Neural progenitor cell (in vitro differentiated cells): ENCODE measurements at places on chromosomes 4 and X.

GRCh38 chr4:187811591-187811990 is 184.0 kb upstream of the ZFP42 start:
- DNase-seq, result no peak

DNA sequence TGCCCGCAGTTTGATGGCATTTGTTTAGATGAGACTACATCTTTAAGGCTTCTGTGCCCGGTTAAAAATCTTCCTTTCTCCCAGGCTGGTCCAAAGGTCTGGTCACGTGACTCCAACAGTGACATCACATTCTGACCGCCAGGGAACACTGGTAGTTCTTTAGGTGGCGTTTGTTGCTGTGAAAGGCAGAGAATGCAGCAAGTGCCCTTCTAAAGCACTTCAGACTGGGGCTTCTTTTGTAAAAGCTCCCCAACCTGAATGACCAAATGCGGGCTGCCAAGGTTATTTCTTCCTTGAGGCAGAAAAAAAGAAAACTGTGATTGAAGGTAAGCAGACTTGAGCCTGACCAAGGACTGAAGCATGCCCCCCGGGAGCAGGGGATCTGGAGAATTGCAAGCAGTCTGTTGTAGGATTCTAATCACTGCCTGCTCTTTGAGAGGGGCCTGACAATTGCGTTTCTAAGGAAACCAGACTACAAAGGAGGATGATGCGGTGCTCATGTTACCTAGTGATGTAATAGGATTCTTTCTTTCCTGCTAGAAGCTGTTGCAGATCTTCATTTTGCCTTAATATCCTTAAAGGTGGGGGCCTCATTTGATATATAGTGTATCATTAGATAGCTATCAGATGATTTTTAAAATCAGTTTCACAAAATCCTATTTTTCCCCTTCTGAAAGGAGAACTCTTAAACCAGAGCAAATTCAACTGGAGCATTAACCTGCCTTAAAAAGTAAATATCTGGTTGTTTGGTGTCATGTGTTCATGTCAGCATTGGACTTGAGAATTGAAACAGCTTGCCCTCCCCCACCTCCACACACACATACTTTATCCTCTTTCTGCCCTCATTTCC is 133.1 kb downstream of the AKAP4 start:
- DNase-seq, result peak; percentile 80

DNA sequence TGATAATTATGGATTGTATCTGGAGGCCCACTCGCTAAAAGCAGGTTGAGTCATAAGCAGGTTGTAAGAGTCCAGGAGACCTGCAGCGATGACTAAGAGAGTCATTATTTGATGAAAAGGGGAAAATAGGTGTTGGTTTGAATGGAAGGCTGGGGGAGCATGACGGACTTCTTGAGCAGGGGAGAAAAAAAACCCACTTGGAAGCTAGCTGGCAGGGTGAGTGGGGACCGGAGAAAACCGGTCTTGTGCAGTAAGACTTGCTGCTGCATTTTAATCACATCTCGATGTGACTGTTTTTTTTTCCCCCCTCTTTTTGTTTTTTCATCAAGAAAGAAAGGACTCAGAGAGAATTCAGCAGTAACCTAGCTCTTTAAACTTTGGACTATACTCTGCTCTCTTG is 90.0 kb downstream of the IGSF1 start:
- DNase-seq, result no peak

DNA sequence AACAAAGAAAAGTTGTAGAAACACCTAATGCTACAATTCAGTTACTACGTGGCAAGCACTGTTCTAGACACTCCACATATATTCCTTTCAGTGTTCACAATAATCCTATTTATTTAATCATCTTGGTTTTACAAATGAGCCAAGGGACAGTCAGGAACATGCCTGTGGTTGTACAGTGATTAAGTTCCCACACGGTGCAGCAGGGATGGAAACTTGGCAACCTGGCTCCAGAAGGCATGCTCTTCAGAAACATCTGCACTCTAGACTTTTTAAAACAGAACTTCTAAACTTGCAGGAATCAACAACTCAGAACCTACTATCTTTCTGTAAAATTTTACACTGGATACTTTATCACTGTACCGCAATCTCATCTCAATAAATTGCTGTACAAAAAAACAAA is 32.1 kb downstream of the TAPT1 start:
- no peak for DNase-seq

DNA sequence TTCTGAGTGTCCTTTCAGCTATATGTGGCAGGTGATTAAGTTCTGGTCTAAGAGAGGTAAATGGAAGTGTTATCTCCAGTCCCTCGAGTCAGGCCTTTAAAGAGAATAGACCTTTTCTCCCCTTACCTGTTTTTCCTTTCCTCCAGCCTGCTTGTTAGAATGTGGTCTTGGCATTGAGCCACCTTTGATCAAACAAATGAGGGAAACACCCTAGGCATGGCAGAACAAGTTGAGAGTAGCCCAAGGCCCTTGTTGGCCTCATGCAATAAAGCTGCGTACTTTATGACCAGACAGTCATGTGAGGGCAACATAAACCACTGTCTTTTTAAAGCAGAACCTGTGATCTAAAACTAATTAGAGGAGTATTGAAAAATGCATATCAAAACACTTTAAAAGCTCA is 13.2 kb upstream of the IL13RA2 start:
- DNase-seq, result no peak

DNA sequence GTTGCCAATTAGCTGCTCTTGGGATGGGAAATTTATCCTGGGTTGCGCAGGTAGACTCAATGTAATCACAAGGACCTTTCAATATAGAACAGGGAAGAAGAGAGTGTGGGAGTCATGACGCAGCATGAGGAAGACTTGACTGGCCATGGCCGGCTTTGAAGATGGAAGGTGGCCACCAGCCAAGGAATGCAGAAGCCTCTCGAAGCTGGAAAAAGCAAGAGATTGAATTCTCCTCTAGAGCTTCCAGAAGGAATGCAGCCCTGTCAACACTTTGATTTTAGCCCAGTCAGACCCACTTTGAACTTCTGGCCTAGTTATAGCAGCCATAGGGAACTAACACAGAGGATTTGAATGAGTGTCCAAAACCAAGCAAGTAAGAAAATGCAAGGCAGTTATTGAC is 14.7 kb upstream of the SH3KBP1 start:
- DNase-seq, result no peak

DNA sequence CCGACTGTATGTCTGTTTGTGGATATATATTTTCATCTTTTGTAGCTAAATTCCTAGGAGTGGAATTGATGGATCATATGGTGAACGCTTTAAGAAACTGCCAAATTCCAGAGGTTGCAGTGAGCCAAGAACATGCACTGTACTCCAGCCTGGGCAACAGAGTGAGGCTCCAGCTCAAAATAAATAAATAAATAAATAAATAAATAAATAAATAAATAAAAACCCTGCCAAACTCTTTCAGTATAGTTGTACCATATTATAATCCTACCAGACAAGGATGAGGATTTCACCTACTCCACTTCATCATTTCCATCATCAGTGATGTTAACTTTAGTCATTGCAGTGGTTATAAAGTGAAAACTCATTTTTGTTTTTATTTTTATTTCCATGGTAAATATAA is 325.1 kb upstream of the ANXA10 start:
- no peak for DNase-seq

- DNase-seq, result no peak
These were observed 111.7 kb downstream of the TENM3 start for GRCh38 chr4:182354867-182355266.

- no peak for DNase-seq
These were observed 328.4 kb downstream of the DHRSX start for GRCh38 chrX:2172359-2172758.

GRCh38 chr4:32624943-32625603 is 1904.9 kb downstream of the PCDH7 start:
- no peak for DNase-seq

DNA sequence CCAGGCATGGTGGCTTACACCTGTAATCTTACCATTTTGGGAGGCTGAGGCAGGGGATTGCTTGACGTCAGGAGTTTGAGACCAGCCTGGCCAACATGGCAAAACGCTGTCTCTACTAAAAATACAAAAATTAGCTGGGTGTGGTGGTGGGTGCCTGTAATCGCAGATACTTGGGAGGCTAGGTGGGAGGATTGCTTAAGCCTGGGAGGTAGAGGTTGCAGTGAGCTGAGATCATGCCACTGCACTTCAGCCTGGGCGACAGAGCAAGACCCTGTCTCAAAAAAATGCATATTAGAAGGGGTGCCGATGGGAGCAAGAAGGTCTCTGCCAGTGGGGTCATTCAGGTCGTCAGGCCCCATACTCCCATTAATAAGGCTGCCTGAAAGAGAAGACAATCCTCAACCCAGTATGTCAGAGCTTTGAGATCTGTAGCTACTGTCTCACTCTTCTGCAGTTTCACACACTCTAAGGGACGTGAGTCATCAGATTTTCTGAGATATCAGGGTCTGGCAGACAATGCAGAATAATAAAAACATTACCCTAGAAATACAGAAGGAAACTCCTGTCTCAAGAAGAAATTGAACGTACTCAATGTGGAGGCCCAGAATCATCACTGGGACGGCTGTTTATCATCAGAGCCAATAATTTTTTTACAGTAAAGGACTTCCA is 176.7 kb upstream of the FAT1 start:
- DNase-seq, result no peak

DNA sequence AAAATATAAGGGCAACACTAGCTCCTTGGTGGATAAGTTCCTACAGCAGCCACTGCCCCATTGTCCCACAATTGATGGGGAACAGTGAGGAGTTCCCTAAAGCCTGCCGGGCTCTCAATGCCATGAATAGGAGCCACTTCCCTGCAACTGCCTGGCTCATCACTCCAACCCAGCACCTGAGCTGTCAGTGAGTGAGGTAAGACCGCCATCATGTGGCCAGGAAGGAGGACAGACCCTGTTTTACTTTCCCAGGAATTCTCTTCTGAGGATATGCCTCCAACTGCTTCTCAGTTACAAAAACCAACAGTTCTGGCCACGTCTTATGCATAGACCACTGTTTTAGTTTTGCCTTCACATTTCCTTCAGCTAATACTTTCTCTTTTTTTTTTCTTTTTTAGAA is 45.5 kb downstream of the SRPX start:
- DNase-seq, result peak; percentile 69

- no peak for DNase-seq
These were observed 280.8 kb upstream of the NOCT start for GRCh38 chr4:138734746-138735145.

DNA sequence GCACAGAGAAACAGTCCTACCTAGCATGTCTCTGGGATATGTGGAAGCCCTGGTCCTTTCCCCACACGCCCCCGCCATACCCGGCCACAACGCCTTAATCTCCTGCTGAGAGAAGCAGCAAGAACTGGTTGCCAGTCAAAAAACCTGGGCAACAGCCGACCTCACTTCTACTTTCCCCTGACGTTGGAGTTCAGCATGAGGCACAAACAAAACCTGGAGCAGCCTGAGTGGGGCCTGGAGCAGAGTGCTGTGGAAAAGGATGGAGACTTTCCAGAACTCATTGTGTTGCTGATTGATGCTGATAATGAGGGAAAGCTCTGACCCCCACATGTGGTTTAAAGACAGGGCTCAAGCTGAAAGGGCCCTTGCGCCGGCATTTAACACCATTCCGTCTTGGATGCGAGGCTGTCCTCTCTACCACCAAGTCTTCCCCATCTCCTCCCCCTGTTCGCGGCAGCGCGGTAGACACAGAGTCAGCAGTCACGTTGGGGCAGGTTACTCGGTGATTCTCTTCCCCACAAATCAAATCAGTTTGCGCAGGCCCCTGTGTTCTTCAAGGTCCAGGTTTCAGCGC is 666 bp downstream of the CCDC158 start:
- DNase-seq, result no peak

DNA sequence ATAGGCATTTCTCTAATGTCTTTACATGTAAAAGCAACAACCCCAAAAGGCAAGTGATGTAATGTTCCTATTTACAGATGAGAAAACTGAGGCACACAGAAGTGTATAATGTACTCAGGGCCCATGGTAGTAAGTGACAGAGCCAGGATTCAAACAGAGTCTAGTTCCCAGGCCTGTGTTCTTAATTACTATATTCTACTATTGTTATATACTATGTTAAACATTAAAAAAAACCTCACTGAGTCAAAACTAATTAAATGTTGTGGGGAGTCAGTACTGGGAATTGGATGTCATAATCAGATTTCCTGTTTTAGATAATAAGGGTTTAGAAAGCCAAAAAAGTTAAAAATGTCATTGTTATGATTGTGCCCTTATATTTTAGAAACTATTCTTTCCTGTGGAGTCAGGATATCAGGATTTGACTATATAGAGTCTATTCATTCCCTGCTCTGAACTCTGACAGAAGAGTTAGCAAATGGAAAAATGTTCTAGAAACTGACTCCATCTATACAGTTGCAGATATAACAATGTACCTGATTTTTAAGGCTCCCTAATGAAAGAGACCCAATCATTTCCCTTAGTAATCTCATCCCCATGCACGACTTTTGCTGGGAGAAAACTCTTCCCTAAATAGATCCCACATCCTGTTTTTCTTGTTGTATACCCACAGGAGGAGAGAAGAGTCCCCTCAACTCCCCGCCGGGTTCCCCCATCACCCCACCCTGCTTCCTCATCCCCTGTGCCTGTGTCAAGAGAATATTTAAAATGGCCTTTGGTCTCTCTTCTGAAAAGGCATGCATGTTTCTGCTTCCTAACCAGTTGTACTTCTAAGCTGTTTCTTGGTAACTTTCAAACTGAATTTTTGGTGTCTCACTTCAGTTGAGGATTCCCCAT is 69.7 kb downstream of the REELD1 start:
- DNase-seq, result no peak

DNA sequence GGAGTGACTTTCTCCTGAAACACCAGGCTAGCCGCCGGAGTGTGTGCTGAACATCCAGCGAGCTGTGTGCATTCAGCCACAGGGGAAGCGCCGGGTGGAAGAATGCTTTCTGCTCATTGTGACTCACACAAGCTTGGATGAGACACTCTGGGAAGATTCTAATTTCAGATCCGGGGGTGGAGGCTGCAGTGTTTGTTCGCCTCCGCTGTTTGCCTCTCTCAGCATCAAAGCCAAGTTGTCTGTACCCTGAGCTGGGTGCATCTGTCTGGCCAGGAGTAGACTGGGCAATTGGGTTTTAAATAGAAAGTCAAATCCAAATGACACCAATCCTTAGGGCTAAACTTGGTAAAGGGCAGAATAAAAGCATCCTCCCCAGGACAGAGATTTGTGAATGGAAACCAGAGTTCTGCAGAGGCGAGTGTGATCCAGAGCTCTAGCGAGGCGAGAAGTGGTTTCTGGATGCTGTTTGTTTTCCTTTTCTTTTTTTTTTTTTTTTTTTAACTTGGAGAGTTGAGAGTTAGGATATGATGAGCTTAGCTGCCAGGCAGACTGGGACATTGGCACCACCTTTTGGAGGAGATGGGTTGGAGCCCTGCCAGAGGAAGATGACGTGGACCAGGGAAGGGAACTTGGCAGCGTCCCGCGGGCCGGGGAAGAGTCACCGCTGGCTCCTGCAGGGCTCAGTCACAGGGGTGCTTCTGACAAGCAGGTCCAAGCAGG is 196.0 kb upstream of the PSAPL1 start:
- no peak for DNase-seq

GRCh38 chr4:95129031-95129430 is 371.3 kb downstream of the BMPR1B start:
- DNase-seq, result no peak

DNA sequence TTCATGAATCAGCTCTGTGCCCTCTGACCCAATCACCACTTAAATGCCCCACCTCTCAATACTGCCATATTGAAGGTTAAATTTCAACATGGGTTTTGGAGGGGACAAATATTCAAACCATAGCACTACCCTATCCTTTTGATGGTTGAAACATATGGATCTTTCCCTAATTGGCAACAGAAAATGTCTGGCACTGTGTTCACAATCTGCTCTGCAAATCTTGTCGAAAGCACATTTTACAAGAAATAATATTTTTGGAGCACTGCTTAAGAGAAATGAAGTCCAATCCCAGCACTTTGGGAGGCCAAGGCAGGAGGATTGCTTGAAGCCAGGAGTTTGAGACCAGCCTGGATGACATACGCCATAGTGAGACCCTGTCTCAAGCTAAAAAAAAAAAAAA is 130.6 kb upstream of the FAM9C start:
- DNase-seq, result no peak
